ENCODE measurements at places on chromosomes 12 and 14.

GRCh38 chr12:4486980-4487379, 41.4 kb upstream of the FGF6 start:
- DNase-seq = no peak

- no peak for DNase-seq
Measured at GRCh38 chr14:72844524-72844923, 49.4 kb downstream of the DPF3 start.

DNA sequence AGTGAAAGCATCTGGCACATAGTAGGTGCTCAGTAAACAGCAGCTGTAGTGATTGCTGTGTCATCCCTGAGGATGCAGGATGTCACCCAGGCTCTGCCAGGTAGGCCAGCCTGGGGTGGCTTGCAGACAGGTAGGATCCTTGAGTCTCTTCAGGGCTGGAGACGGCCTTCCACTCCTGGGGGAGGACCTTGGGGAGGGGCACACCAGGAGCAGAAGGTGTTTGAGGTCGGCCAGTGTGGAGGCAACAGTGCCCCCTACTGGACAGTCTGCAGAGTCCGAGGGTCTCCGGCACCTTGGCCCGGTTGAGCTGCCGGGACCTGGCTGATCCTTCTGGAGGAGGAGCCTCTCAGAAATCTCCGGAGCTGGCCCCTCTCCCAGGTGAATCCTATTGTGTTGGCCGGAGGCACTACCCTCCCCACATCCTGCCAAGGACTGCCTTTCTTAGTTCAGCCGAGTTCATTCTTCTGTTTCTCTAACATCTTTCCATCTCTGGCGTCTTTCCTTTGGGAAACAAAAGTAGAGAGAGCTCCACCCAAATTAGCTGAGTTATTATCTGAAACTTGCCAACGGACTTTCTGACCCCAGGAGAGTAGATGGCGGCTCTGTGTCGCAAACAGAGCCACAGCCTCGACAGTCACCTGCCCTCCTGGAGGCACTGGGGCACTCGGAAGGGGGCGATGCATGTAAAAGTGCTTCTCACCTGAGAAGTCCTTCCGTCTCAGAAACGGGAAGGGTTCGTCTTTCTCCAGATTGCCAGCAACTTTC, 41.8 kb upstream of the CLMN start:
- DNase-seq = no peak

DNA sequence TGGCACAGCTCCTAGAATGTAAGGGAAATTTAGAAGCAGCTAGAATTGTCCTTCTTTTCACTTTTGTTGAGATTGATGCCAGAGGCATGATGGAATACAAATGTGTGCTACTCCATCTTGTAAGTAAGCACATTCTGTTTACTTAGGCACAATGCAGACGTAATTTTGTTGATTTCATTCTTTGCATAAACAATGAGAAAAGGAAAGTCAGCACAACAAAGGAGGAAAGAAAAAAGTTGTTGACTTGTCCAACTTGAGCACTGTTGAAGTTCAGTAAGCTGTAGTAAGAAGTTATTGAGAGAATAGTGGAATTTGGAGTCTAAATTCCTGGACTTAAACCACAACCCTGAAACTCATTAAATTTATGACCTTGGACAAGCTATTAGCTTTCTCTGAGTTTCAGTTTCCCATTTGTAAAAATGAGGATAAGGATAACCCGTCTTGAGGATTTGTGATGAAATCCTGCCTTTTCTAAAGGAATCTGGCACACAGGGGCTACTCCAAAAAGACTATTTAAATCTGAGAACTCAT, 19.4 kb upstream of the CNTN1 start:
- no peak for DNase-seq

DNA sequence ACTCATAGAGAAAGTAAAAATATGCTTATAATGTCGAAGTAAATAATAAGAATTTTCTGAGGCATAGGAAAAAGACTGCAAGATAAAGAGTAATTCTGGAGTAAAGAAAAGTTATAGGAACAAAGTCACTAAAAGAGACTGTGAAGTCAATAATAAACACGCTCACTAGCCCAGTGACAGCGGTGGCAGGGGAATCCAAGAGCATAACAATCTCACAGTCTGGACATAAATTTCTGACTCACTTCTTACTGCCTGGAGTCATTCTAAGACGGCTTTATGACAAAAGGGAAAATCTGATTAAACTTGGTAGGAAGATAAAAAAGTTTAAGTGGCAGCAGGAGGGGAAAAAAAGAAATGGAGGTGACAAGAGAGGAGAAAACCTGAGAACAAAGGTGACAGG, 56.4 kb upstream of the GRIP1 start:
- DNase-seq = no peak

DNA sequence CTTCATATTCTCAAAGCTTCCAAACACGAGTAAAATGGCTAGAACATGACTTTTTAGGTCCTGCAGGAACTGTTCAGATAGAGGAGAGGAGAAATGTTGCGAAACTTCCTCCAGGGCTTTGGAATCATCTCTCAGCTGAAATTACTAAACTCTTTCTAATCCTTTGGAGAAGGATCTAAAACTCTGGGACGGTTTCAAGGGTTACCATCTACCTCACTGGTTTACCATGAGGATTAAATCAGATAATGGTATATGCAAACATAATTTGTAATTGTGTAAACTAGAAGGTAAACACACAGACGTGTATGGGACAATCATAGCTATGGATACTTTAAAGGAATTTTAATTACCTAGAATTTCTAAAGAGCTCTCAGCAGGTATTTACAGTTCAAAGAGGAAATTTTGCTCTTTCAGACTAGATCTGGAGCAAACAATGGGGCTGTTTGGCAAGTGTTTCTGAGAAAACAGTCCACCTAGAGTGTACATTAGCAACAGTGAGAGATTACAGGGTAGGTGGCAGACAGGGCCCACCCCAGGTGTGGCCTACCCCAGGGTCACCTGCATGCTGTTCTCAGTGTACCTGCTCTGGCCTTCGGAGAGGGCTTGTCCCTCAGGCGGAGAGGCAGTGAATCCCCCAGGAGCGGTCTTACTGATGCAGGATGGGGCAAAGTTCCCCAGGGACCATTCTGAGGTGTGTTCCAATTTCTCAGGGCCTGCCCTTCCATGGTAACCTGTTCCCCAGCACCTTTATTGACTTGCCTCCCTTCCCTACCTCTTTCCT, 124.7 kb upstream of the MAX start:
- DNase-seq = no peak

GRCh38 chr14:47257013-47257412, 418.4 kb downstream of the MDGA2 start:
- no peak for DNase-seq

DNA sequence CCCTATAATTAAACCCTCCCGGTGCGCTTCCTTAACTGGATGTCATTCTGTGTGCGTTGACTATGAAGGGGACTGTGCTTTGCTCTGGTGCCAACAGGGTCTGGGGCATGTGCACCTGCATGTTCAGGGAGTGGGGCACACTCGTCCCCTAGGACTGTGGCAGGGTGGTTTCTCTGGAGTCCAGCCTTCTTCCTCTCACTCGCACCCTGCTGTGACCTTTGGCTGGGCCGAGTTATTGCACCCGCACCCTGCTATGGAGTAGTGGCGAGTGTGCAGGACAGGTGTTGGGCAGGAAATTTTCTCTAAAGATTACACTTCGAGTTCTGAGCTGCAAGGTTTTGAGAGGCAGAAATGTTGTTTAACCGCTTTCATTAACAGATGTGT, 138.9 kb downstream of the PLXNC1 start:
- no peak for DNase-seq

GRCh38 chr12:92488735-92489134, 214.1 kb upstream of the PLEKHG7 start:
- DNase-seq = no peak

DNA sequence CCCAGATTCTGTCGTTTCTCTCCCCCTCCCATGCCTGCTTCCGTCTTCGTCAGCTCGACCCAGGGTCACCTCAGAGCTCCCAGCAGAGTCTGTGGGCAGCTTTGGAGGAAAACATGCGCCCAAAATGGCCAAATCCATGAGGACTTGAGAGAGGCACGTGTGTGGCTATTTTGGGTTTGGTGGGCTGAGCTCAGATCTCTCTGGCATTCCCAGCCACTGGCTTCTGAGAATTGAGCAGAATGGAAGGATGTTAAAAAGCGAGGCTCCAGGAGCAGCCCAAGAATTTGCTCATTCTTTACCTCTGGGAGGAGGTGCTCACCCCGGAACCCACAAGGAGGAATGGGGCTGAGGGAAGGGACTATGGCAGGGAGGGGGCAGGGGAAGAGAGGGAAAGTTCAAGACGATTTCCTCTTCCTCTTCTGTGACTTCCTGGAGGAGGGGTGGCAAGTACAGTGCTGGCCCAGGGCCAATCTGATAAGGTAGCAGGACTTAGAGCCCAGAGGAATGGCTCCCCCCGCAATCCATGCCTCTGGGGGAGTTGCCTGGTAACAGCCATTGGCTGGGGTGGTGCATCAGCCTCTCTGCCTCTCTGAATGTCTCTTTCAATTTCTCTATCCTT, 20.1 kb downstream of the TSPAN9 start:
- DNase-seq = no peak

DNA sequence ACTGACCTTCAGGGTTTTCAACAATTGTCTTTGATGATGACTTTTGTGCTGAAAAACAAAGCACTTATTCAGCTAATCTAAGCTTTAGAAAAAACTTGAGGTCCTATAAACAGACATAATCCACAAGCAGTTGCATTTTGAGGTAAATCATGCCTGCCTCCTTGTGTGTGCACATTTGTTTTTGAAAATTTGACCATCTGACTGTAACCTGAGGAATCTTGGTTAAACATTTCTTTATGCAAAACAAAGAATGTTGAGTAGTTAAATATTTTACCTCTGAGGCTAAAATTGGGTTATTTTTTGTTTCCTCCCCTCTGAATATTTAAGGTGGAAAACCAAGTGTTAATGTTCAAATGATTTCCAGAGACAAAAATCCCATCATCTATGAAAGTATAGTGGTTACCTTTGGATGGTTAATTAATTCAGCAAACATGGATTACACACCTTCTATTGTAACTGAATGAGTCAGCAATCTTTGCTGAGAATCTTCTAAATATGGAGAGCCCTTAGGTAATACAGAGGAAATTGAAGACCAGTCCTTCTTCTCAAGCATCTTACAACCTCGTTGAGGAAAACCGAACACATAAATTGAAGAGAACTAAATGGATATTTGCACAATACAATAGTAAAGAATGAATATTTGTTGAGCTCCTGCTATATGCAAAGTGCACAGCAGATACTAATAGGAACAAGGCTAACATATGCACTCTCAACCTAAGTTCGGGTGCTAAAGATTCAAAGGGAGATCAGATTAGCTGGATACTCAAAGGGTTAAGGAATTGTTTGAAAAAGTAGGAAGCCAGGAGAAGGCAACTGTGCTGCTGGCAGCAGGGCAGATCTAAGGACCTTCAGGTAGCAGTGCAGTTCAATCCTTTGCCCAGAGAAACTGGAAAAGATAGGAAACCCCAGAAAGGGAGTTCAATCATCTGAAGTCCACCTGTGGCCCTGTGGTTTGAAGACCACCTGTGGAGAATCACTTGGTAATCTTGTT, 115.2 kb downstream of the BMP4 start:
- DNase-seq = no peak

DNA sequence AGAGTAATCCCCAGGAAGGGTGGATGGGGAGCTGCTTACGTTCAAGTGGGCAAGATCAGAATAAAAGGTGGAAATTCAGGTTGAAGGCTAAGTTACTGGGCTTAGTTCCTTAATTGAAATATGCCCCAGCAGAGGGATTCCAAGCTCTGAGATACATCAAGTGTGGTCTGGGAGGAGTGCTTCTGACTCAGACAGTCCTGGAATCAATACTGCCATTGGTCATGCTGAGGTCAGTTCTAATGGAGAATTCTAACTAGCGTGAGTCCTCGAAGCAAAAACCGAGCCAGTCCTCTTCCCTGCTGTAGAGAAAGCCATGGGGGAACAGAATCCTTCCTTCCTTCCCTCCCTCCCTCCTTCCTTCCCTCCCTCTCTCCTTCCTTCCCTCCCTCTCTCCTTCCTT, 39.9 kb downstream of the NOS1 start:
- DNase-seq = no peak

GRCh38 chr14:49249022-49249421, 337.2 kb downstream of the RPS29 start:
- no peak for DNase-seq
